Substantia nigra (tissue), 51 donors: ENCODE measurements at places on chromosomes 12 and 14.
A peak's percentile ranks its signal among the peaks of the same experiment; 100 is the strongest.

DNA sequence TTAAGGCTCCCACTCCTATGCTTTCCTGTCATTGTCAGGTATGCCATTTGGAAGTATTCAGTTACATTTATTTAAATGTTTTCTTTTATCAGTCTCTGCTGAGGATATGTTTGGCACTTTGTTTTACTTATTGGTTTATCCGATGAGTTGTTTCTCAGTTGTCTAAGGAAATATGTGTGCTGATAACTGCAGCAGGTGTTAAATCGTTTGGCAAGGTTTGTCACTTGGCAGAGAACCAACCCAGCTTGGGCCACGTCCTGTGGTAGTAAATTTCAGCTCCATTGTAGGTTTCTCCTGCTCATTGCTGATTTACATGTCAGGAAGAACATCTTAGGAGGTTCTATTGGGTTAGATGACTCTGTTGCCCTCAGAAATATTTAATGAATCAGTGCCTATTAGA is 22.0 kb upstream of the MGST1 start:
- no peak for DNase-seq

DNA sequence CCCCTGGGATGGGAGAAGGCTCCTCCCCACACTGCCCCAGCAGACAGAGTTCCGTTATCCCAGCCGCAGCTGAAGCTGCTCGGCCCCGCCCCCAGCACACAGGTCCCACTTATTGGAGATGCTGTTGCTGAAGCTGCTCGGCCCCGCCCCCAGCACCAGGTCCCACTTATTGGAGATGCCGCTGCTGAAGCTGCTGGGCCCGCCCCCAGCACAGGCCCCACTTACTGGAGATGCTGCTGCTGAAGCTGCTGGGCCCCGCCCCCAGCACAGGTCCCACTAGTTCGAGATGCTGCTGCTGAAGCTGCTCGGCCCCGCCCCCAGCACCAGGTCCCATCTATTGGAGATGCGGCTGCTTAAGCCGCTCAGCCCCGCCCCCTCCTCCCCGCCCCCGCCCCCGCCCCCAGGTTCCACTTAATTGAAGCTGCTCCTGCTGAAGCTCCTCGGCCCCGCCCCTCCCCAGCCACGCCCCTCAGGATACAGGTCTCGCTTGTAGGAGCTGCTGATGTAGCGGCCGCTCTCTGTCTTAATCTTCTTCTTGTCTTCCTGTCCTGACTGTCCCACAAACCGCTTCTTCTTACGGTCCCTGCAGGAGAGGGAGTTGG is 12.0 kb downstream of the CFAP73 start:
- DNase-seq = no peak

DNA sequence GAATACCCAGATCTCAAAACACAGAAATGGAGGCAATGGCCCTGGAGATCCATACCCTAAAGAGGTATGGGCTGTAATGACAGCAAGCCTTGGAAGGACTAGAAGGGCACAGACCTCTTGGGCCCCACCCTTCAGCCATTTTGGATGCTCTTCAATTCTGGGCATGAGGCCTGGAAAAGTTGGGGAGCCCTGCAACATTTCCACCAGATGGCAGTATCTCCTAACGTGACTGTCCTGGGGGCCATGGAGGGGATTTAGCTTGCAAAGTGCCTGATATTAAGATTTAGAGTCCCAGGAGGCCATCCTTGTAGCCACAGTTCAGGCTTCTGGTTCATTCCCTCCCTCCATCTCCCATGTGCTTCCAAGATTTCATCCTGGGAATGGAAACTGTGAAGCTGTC is 30.2 kb downstream of the KCNA5 start:
- no peak for DNase-seq

- DNase-seq = no peak
Measured at GRCh38 chr14:56959869-56960268, 149.6 kb upstream of the OTX2 start.

GRCh38 chr12:5403411-5403810 is 28.5 kb upstream of the NTF3 start:
- DNase-seq = no peak

- no peak for DNase-seq
Measured at GRCh38 chr14:53509276-53510244, 356.4 kb upstream of the DDHD1 start.

- no peak for DNase-seq
Measured at GRCh38 chr12:74317078-74317601, 220.5 kb upstream of the ATXN7L3B start.

DNA sequence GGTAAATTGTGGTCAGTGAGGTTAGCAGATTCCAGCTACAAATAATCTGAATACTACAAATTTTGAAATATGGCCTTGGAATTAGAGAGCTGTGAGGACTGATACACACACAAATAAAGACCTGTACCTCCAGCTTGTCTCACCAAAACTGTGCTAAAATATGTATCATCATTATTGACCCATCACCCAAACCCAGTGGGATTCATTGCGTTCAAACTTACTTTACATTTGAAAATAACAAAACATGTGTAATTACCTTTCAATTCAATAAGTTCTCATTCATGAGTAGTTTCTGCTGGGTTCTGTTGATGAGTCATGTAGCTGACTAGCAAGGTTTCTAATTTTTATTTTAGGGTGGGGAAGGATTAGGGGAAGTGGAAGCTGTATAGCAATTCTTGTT is 170.9 kb downstream of the MSRB3 start:
- DNase-seq = no peak

DNA sequence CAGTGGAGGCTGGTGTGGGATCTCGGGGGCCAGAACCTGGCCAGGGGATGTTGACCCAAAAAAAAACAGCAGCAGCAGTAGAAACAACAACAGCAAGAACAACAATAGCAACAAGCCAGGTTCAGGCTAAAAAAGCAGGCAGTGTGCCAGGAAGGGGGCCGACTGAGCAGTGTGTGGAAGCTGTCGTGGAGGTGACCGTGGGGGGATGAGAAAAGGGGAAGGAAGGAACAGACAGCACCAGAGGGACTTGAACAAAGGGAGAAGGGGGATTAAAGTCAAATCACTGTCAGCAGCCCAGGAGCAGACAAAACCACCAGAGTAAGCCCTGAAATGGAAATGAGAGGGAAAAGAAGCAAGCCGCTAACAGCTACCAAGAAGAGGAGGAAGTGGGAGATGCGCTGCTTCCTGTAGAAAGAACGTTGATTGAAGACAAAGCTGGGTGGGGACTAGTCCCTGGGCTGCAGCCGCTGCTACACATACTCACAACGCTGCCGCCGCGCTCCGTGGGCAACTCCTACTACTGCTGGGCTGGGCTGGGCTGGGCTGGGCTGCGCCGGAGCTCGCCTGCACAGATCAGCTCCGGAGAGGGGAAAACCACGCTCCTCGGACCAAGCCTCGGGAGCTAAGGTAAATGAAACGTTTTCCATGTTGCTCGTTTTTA is at the start of gene GNG2:
Gene GNG2 (plus strand): TSS at position 449 of the 661 bp plus-strand sequence. CDS start 90,067 bp downstream, outside the sequence.
- peak; percentile 71 for DNase-seq

- no peak for DNase-seq
Measured at GRCh38 chr12:97159377-97159776, 252.3 kb downstream of the NEDD1 start.

GRCh38 chr12:130070126-130070611 is 92.1 kb upstream of the FZD10 start:
- DNase-seq = peak; percentile 53

- DNase-seq = no peak
Measured at GRCh38 chr12:836952-837351, 84.6 kb downstream of the WNK1 start.

GRCh38 chr12:106975993-106976658 is 10.8 kb downstream of the MTERF2 start:
- DNase-seq = no peak
